Stimulated activated CD8-positive, alpha-beta memory T cell treated with anti-CD3 and anti-CD28 coated beads, Interleukin-4, amount 100 ng/mL, for 1 hour (primary cell): ENCODE measurements at places on chromosomes 12 and 14.
A peak's percentile ranks its signal among the peaks of the same experiment; 100 is the strongest.

DNA sequence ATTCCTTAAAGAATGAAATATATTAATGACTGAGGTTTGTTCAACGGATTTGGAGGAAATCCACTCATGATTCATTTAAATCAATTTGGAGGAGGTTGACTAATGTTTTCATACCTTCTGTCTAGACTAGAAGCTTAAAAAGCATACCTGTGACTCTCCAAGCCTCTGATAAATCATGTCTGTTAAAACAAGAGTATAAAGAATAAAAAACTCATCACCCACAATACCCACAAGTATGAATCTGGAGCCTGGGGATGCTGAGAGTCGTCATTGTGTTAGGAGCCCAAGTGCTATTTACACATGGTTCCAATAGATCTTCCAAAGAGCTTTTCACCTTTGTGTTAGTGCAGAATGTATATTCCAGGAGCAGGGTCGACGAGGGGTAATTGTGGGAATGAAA, 86.8 kb upstream of the ADAMTS20 start:
- no peak for DNase-seq

DNA sequence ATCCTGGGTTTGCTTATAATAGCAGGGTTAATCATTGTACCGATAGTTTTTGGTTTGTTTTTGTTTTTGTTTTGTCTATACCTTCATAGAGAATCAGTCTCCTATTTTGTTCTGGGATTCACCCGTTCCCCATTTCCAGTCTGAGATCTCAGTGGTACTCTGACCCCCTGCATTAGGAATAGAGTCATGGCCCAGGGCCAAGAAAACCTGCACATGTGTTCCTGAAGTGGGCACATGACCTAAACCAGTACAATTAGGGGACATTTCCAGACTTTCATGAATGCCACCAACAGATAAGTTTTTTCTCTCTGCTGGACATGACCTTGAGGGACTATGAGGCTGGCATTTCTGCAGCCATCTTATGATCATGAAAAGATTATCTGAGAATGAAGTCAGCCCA, 52.5 kb downstream of the MRPL42 start:
- DNase-seq: no peak

GRCh38 chr12:107167756-107168155, 74.4 kb upstream of the CRY1 start:
- no peak for DNase-seq

GRCh38 chr12:48350249-48351021, at the start of gene ZNF641:
Gene ZNF641 (minus strand): TSS chr12:48350919. CDS start chr12:48348090, 2,829 bp downstream.
- DNase-seq: peak; percentile 63

GRCh38 chr12:99170037-99170436, 477.5 kb upstream of the GARIN6 start:
- DNase-seq: no peak

- DNase-seq: no peak
Observed at GRCh38 chr12:94175763-94176668, 27.6 kb downstream of the PLXNC1 start.

GRCh38 chr14:41605550-41606281, 960 bp upstream of the LRFN5 start:
- DNase-seq: no peak

GRCh38 chr12:68324531-68324930, 7.6 kb downstream of the MDM1 start:
- no peak for DNase-seq

GRCh38 chr12:124519746-124520145, 47.7 kb downstream of the NCOR2 start:
- no peak for DNase-seq

DNA sequence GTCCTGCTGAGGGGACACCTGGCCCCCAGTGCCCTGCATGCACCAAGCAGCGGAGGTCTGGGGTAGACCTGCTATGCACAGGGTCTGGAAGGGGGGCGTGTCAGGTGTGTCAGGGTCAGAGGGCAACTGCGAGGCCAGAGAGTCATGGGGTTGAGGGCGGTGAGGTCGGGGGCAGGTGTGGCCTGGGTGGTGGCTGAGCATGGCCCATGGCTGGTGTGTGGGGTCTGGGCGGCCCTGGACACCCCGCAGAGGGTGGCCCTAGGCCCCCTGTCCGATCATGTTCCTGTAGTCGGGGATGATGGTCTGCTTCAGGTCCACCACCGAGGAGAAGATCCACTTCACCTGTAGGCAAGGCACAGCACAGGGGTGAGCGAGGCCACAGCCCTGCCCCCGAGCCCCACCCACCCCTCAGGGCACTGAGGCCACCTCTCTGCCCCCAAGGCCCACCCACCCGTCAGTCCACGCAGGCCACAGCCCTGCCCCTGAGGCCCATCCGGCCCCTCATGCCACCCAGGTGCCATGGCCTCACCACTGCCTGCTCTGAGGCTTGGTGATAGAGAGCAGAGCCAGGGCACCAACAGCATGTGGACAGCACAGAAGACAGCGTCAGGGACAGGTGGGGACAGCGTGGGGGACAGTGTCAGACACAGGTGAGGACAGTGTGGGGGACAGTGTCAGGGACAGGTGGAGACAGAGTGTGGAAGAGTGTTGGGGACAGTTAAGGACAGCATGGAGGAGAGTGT, 211.3 kb downstream of the TMEM121 start:
- no peak for DNase-seq

GRCh38 chr14:31484754-31485153, 3.1 kb downstream of the GPR33 start:
- DNase-seq: no peak

DNA sequence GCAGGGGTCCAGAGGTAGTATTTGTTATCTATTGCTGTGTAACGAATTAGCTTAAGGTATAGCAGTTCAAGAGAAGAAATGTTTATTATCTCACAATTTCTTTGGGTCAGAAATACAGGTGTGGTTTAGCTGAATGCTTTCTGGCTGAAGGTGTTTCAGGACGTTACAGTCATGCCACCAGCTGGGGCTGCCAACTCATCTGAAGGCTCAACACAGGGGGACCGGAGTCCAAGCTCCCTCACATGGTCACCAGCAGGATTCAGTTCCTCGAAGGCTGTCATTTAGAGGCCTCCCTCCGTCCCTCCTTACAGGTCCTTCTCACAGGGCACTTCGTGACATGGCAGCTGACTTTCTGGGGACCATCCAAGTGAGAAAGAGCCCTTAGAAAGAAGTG, 37.5 kb upstream of the SINHCAF start:
- DNase-seq: no peak

GRCh38 chr12:120101617-120102016, 14.9 kb downstream of the RAB35 start:
- DNase-seq: no peak

DNA sequence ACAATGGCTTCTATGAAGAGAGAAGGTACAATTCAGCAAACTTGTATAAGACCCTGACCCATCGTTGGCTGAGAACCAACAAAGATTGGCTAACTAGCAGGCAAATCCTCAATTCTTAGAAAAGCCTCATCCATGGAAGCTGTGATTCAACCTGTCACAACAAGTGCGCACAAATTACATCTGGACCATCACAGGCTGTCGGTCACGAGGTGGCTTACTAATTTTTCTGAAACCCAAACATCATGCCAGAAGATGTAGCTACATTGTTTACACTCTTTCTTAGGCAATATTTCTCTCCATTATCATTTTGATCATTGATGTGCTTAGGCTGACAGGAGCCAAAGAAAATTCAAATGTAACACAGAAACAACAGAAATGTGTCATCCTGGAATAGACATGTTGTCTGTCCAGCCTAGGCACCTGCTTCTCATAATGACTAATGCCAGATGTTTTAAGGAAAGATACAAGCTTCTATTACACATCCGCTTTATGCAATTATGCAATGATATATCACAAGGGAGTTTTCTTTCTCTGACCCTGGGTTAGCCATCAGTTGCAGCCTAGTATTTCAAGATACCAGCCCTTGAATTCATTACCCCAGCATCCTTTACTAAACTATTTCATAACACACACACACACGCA, 92.9 kb upstream of the DIO2 start:
- DNase-seq: no peak

- no peak for DNase-seq
Observed at GRCh38 chr14:29806124-29806517, 121.5 kb downstream of the PRKD1 start.

- DNase-seq: no peak
Observed at GRCh38 chr12:22787557-22787956, 162.6 kb downstream of the ETNK1 start.

DNA sequence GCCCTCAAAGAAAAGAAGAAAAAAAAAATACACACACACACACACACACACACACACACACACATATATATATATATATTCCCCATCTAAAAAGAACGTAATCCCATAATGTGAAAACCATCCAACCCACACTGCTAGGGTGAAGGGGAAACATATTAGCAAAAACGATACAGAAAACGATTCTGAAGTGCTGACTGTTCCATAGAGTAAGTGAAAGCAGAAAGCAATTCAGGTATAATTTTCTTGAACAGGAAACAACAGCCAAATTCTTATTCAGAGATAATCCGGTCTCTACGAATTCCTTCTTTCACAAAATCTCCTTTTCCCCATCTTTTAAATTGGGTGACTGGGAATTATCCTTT, 393.5 kb downstream of the NOVA1 start:
- DNase-seq: no peak

DNA sequence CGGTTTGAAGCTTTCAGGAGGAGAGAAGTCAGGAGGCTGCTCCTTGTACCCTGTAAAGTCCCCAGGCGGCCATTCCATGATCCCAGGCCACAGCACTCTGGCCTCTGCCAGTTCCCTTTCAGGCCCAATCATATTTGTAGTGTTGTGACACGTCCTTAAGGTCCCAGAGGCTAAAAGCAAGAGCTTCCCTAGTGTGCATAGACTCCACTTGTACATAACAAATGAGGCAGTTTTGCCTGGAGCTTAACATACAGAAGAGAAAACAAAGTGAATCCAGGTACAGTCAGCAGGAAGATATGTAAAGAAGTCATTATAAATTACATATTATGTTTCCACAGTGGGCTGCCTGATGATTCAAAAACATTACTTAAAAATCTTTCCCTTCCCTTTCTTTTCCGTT, 81.1 kb upstream of the RPH3A start:
- DNase-seq: no peak

- no peak for DNase-seq
Observed at GRCh38 chr12:30188602-30189326, 405.0 kb upstream of the TMTC1 start.

- DNase-seq: no peak
Observed at GRCh38 chr12:108734200-108734906, 3.0 kb upstream of the CORO1C start.

GRCh38 chr14:20429801-20430669, 5.9 kb downstream of the KLHL33 start:
- no peak for DNase-seq

DNA sequence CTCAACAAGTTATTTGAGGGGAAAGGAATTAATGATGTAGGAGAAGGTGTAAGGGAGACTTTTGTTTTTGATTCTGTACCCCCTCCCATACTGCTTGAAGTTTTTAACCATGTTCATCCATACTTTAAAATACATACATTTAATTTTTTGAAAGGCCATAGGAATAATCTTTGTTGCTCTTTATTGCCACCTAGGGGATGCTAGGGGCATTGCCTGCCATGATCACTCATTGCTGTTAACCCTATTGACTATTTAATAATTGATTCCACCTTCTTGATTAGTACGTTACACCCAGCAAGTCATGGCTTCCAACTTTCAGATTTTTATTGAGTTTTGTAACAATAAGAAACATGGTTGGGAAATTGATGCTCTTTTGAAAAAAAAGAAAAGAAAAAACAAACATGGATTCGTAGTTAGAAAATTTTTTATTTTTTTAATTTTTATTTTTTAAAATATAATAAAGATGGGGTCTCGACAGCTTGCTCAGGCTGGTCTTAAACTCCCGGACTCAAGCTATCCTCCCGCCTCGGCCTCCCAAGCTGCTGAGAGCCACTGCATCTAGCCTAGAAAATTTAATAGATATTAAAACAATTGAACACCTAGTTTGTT, 8.5 kb upstream of the PRKAB1 start:
- DNase-seq: no peak

DNA sequence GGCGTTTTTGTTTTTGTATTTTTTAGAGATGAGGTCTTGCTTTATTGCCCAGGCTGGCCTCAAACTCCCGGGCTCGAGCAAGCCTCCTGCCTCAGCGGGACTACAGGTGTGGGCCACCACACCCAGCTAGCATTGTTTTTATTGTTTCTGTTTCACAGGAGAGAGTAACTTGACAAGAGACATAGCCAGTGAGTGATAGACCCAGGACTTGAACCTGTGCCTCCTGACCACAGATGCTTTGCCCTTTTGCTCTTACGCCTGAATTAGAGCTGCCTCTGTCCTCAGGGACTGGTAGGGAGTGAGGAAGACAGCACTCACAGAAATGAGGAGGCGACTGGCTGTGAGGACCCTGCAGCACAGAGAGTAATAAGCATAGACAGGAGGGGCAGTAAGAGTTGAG, 2.3 kb downstream of the EVL start:
- no peak for DNase-seq

- DNase-seq: no peak
Observed at GRCh38 chr14:69055125-69055524, 76.0 kb upstream of the ACTN1 start.

- DNase-seq: no peak
Observed at GRCh38 chr14:95025218-95025617, 132.1 kb downstream of the DICER1 start.

DNA sequence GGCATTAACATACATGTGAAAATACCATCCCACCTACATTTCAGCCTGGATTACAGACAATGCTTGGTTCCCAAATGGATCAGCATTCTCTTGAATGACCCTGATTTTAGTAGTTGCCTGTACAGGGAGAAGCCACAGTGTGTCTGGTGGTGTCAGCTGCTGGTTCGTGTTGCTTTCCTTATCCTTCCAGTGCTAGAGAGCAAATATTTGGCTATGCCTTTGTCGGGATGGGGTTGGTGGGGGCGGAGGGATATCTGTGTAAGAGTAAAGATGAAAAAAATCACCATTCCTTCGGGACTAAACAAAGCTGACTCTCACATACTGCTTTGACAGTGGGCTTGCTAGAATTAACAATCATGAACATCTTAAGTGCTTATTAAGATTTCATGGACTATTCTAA, 96.0 kb downstream of the PTPRR start:
- DNase-seq: no peak

DNA sequence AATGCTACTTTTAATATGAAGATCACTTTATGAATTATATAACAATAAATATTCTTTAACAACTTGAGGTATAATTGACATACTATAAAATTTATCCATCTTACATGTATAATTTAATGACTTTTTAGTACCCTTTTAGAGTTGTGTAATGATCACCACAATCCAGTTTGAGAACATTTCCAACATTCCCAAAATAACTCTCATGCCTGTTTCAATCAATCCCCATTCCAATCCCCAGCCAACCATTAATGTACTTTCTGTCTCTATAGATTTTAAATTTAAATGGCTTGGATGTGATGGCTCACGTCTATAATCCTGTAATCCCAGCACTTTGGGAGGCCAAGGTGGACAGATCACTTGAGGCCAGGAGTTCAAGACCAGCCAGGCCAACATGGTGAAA, 23.5 kb upstream of the FRMD6 start:
- no peak for DNase-seq

- DNase-seq: no peak
Observed at GRCh38 chr12:104596134-104596799, 139.5 kb downstream of the CHST11 start.
